Hepatocyte (in vitro differentiated cells): ENCODE measurements at places on chromosomes 12 and 14. TPM values are rescaled to one million over a fixed set of nuclear protein-coding genes. Genes with fewer than 3 reads are reported as not detected.

DNA sequence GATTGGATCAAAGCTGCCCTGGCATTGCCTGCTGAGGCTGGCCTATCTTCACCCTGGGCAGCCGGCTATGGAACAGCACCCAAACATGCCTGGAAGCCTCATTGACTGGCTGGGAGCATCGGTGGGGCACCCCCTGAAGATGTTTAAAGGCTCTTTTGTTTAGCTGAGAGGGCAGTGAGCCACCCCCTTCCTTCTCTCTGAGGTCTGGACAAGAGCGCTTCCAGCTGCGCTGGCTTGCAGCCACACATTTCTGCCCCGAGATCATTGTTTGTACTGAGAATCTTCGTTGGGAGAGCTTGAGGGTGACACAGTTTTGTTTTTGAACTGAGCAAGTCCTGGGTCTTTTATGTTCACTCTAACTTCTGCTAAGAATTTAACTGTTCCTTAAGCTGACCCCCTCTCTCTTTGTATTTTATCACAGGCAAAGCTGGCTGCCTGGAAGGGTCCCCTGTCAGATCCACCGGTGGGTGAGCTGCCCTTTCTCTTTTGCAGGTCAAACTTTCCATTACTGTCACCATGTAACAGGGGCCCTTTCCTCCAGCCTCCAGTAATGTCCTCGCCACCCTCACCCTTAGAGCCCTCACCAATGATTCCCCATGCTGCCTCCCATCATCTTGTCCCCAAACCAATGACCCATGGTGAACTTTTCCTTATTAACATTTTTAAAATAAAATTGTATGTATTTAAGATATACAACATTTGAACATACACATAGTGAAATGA, 212.2 kb downstream of the KIF26A start:
- no peak overlapping the region for H3K4me3 ChIP-seq
- no peaks in the 10 kb centered on the region for H3K27me3 ChIP-seq
- DNase-seq: no peak

DNA sequence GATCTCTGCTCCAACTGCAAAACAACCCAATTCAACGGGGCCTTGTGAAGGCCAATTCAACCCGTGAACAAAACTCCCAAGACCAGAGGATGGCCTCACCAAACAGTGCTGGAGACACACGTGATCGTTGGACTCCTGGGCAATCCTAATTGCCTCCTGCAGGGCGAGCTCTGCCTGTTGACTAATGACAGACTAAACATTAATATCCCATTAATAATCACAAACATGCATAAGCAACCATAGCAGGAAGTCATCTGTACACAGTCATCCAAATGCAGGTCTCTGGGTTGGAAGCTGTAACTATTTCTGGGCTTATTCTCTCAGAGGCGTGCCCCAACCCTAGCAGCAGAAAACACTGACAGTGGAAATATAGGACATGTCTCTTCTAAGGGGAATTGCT, 21.0 kb downstream of the ANAPC5 start:
- no peaks in the 10 kb centered on the region for H3K36me3 ChIP-seq
- H3K27ac ChIP-seq: no peak overlapping the region
- no peaks in the 10 kb centered on the region for H3K4me1 ChIP-seq

- H3K36me3 ChIP-seq: no peaks in the 10 kb centered on the region
- no peak overlapping the region for H3K4me3 ChIP-seq
- H3K27me3 ChIP-seq: peaks cover 96% of the 10 kb centered on the region
- peaks cover 38% of the 10 kb centered on the region for H3K4me1 ChIP-seq
- DNase-seq: no peak
Observed at GRCh38 chr14:36659010-36659821, 2.4 kb upstream of the PAX9 start.

DNA sequence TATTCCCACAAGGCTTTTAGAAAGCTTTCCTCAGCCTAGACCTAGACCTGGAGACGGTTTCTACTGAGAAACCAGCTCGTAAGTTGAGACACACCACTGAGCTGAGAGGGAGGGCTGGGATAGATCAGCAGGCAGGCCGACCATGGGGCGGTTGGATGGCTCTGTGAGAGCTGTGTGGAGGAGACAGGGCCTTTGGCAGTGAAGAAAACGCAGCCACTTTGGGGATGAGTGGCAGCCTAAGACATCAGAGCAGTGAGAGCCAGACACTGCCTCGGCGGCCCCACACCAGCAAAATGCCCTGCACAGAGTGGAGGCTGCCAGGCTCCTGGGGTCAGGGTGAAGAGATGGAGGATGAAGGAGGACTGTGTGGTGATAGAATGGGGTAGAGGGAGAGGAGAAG, 46.0 kb downstream of the CACNA2D4 start:
- no peak overlapping the region for H3K27ac ChIP-seq
- H3K36me3 ChIP-seq: no peaks in the 10 kb centered on the region
- H3K4me3 ChIP-seq: no peak overlapping the region
- no peak for DNase-seq

DNA sequence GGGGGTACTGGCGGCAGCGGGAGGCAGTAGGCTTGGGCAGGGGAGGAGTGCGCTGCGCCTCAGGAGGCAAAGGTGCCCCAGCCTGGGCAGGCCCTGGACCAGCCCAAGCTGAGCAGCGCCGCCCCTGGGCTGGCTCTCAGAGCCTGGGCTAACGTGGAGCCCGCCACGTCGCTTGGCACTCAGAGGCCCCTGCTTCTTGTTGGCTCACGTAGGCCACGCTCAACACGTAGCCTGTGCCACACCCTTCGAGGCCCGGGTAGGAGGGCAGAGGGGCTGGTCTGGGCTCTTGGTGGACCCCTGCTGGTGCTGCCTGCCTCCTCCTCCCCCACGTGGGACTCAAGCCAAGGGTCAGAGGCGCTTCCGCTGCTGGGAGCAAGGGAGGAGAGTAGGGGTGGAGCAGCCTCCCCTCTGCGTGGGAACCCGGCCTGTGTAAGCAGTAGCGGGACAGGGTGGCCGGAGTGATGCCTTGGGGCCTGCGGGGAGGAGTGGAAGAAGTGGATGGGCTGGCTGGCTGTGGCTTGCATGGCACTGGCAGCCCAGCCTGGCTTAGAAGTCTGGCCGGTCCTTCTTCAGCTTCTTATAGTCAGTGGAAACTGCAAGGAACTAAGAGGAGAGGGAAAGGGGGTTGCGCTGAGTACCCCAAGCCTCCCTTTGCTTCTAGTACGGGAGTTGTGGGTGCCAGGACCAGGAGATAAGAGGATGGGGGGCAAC, 5.7 kb downstream of the SHMT2 start:
- H3K27me3 ChIP-seq: peaks cover 48% of the 10 kb centered on the region
- H3K36me3 ChIP-seq: no peaks in the 10 kb centered on the region
- peak; percentile 36 for DNase-seq
- H3K4me1 ChIP-seq: peaks cover 35% of the 10 kb centered on the region
- no peak overlapping the region for H3K4me3 ChIP-seq
- H3K27ac ChIP-seq: no peak overlapping the region

DNA sequence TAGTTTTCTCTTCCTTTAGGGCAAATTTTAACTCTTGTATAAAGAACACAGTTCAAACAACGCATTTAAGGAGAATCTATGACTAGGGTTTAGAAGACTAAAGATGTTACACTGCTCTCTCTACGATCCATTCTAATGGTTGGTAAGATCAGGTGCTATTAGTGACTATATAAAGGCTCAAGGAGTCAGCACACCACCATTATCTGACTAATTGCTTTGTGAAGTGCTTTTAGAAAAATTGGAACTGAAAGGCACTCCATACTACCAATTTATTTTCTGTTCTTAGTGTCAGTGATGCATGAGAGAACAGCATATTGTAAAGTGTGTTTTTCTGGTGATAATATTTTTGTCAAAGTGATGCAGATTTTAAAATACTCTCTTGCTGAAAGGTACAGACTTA, 136.8 kb downstream of the SYT1 start:
- H3K4me1 ChIP-seq: no peaks in the 10 kb centered on the region
- no peaks in the 10 kb centered on the region for H3K27me3 ChIP-seq
- H3K36me3 ChIP-seq: no peaks in the 10 kb centered on the region
- DNase-seq: no peak
- no peak overlapping the region for H3K4me3 ChIP-seq

The DYNLL1 gene
- total RNA-seq: 383 and 418 TPM in 2 replicates

DNA sequence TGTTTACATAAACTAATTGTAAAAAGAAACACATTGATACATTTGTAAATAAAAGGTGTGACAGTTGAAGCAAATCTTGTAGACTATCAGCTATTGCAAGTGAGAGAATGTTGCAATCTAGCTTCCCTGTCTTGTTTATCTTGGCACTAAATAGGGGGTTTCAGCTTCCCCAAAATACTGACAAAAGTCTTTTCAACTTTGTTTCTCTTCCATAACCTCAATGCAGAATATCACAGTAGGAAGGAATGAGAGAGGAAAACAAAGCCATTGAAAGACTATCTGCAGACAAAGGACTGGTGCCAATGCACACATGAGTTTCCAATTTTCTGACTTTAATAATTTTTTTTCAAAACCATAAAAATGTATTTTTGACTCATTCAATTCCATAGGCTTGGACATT, 886.2 kb upstream of the MGAT4C start:
- H3K27me3 ChIP-seq: no peaks in the 10 kb centered on the region
- H3K4me1 ChIP-seq: no peaks in the 10 kb centered on the region
- H3K27ac ChIP-seq: no peak overlapping the region
- no peak overlapping the region for H3K4me3 ChIP-seq
- DNase-seq: no peak

- H3K4me1 ChIP-seq: no peaks in the 10 kb centered on the region
- no peaks in the 10 kb centered on the region for H3K36me3 ChIP-seq
- no peak overlapping the region for H3K27ac ChIP-seq
- no peak overlapping the region for H3K4me3 ChIP-seq
Observed at GRCh38 chr12:131793243-131794022, 34.8 kb upstream of the MMP17 start.

DNA sequence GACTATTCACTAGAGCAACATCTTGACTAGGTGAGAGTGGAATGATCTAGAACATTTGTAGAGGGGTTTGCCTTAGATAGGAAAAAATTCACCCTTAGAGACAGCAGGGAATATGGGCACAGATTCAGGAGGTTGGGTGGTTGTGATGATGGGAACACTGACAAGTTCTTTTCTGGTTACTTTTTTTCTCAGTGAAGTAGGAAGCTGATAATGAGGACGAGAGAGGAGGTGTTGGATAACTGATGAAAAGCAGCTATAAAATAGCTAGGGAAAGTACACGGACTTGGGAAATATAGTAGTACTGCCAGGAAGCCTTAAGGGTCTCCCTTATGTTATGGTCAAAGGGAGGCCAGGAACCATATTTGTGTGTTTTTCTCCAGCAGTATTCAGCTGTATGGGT, 250.5 kb downstream of the SSPN start:
- no peak overlapping the region for H3K4me3 ChIP-seq
- H3K4me1 ChIP-seq: no peaks in the 10 kb centered on the region
- H3K36me3 ChIP-seq: no peaks in the 10 kb centered on the region
- no peak overlapping the region for H3K27ac ChIP-seq
- no peak for DNase-seq
- no peaks in the 10 kb centered on the region for H3K27me3 ChIP-seq

DNA sequence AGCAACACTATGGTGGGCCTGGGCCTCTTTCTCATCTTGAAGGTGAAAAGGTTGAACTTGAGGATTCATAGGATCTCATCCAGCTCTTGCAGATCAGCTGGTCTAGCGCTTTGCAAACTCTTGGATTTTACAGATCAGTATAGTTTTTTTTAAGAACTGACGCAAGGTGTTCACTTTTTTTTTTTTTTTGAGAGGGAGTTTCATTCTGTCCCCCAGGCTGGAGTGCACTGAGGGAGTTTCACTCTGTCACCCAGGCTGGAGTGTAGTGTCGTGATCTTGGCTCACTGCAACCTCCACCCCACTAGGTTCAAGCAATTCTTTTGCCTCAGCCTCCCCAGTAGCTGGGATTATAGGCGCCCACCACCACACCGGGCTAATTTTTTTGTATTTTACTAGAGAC, 20.4 kb upstream of the LGMN start:
- H3K4me3 ChIP-seq: no peak overlapping the region
- H3K4me1 ChIP-seq: no peaks in the 10 kb centered on the region
- H3K27ac ChIP-seq: peak overlapping the region; percentile 88
- no peaks in the 10 kb centered on the region for H3K36me3 ChIP-seq
- no peaks in the 10 kb centered on the region for H3K27me3 ChIP-seq

DNA sequence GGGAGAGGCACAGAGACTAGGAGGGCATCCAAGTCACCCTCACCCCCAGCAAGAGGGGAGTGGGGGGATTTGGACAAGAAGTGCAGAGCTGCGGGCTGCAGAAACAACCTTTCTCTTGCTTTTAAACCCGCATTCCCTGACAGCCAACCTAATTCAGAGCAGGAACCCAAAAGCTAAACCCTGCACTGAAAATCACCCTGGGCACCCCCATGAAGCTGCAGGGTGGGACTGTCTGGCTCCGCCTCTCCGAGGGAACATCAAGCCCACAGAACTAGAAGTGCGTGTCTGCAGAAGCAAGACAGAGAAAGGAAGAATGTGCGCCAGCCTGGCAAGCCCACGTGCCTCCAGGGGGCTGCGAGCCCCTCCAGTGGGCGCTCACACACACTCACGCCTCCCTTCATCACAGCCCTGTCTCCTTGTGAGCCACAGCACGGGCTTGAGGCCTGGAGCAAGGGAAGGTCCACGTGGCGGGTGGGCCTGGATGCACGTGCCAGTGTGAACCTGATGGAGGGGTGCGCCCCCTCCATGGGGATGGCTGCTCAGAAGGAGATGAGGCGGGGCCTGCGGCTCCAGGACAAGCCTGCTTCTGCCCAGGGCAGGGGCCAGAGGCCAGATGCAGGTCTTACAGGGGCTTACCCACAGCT, 27.8 kb upstream of the PNMA1 start:
- H3K27me3 ChIP-seq: no peaks in the 10 kb centered on the region
- peak overlapping the region; percentile 94 for H3K27ac ChIP-seq
- H3K36me3 ChIP-seq: no peaks in the 10 kb centered on the region
- no peak overlapping the region for H3K4me3 ChIP-seq
- H3K4me1 ChIP-seq: peaks cover 72% of the 10 kb centered on the region
- peak; percentile 52 for DNase-seq

GRCh38 chr14:93036652-93037345, 78.9 kb downstream of the ITPK1 start:
- H3K27me3 ChIP-seq: no peaks in the 10 kb centered on the region
- peak overlapping the region; percentile 89 for H3K27ac ChIP-seq
- H3K36me3 ChIP-seq: no peaks in the 10 kb centered on the region
- no peak overlapping the region for H3K4me3 ChIP-seq
- DNase-seq: no peak

DNA sequence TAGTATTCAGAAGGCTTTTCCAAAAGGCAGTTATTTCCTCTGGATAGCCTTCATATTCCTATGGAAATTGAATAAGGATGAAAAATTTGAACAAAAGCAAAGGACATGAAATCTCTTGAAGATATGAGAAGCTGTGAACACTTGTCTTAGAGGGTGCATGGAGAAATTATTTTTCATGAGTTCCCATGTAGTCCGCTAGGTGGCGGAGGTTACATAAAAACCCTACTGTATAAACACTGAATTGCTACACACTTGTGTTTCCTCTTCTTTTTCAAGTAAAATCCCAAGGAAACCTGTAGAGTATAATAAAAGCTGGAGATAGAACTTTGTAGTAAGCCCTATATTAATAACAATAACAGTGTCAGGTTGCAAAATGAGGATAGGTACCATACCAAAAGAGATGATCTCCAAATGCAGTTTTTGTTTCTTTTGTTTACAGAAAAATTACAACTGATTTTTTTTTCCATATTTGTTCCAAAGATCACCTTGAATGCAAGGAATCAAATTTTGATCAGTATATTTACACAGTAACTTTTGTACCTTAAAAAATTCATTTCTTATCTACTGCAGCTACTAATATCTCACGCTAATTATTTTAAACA, 37.8 kb upstream of the OR4E1 start:
- no peaks in the 10 kb centered on the region for H3K4me1 ChIP-seq
- no peaks in the 10 kb centered on the region for H3K27me3 ChIP-seq
- no peaks in the 10 kb centered on the region for H3K36me3 ChIP-seq
- no peak overlapping the region for H3K27ac ChIP-seq
- DNase-seq: peak; percentile 68

The BATF gene
- 0.60 TPM in 1 of 2 replicates, not detected in the other for total RNA-seq
